ENCODE measurements at places on chromosomes 6 and 20. TPM values are rescaled to one million over a fixed set of nuclear protein-coding genes. Genes with fewer than 3 reads are reported as not detected.

RNF144B gene
- 34.0 TPM for total RNA-seq

SLC52A3 gene
- total RNA-seq, result 19.1 TPM

OARD1 gene
- 24.1 TPM for total RNA-seq

ZC2HC1B gene
- not detected for total RNA-seq

TSBP1 gene
- not detected for total RNA-seq

EYS gene
- total RNA-seq, result not detected

CALHM4 gene
- not detected for total RNA-seq

PTK6 gene
- 55.1 TPM for total RNA-seq

ID4 gene
- total RNA-seq, result 32.5 TPM

WFDC2 gene
- total RNA-seq, result 244 TPM

GRM4 gene
- 0.21 TPM for total RNA-seq

BMP2 gene
- 11.6 TPM for total RNA-seq

HLA-DMA gene
- 65.3 TPM for total RNA-seq

ANGPT4 gene
- total RNA-seq, result 0.99 TPM

PPIL6 gene
- 2.9 TPM for total RNA-seq

TRMT6 gene
- 19.1 TPM for total RNA-seq

LY6G6D gene
- not detected for total RNA-seq

RUNX2 gene
- 18.3 TPM for total RNA-seq

GPR6 gene
- not detected for total RNA-seq

DACT2 gene
- 0.94 TPM for total RNA-seq

SALL4 gene
- 2.3 TPM for total RNA-seq

SLC25A27 gene
- total RNA-seq, result 25.1 TPM

SLC17A2 gene
- total RNA-seq, result not detected

LST1 gene
- total RNA-seq, result 6.7 TPM

C20orf144 gene
- total RNA-seq, result not detected

COL21A1 gene
- 9.3 TPM for total RNA-seq

ZC3H12D gene
- 2.4 TPM for total RNA-seq

CDC40 gene
- total RNA-seq, result 30.4 TPM

RSPO3 gene
- 4.1 TPM for total RNA-seq

RPN2 gene
- 215 TPM for total RNA-seq

MDFI gene
- total RNA-seq, result 36.7 TPM

ATP9A gene
- 64.5 TPM for total RNA-seq

OOEP gene
- not detected for total RNA-seq

ZMYND8 gene
- 113 TPM for total RNA-seq

MUC22 gene
- not detected for total RNA-seq

NSFL1C gene
- total RNA-seq, result 83.9 TPM

TP53INP2 gene
- total RNA-seq, result 31.9 TPM

FRK gene
- 11.5 TPM for total RNA-seq

RBBP8NL gene
- 11.4 TPM for total RNA-seq

DNAAF9 gene
- 36.1 TPM for total RNA-seq

C4A gene
- 71.1 TPM for total RNA-seq

SAMD5 gene
- total RNA-seq, result 4.8 TPM

EFCAB8 gene
- 1.0 TPM for total RNA-seq

RGS17 gene
- total RNA-seq, result 3.3 TPM

RIOK1 gene
- 25.6 TPM for total RNA-seq

TFAP2B gene
- total RNA-seq, result 0.26 TPM

SCAND1 gene
- 48.4 TPM for total RNA-seq

ADGRB3 gene
- 6.7 TPM for total RNA-seq

TRAPPC3L gene
- total RNA-seq, result not detected

C6orf141 gene
- 1.6 TPM for total RNA-seq

XKR7 gene
- total RNA-seq, result 0.05 TPM

MKKS gene
- 16.7 TPM for total RNA-seq

RIPPLY2 gene
- total RNA-seq, result 0.86 TPM

VGLL2 gene
- total RNA-seq, result not detected
